ENCODE measurements at places on chromosomes 2 and 18.
A peak's percentile ranks its signal among the peaks of the same experiment; 100 is the strongest.

DNA sequence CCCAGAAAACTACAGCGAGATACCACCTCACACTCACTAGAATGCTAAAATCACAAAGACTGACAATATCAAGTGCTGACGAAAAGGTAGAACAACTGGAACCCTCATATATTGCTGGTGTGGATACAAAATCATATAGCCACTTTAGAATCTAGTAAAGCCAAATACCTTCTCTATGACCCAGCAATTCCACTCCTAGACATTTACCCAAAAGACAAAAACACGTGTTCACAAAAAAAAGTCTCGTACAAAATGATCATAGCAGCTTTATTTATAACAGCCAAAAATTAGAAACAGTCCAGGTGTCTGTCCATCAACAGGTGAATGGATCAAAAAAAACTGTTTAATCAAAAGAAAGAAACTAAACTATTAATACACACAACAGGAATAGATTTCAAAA lies 126.6 kb downstream of the ZFP36L2 start:
- DNase-seq, result no peak

DNA sequence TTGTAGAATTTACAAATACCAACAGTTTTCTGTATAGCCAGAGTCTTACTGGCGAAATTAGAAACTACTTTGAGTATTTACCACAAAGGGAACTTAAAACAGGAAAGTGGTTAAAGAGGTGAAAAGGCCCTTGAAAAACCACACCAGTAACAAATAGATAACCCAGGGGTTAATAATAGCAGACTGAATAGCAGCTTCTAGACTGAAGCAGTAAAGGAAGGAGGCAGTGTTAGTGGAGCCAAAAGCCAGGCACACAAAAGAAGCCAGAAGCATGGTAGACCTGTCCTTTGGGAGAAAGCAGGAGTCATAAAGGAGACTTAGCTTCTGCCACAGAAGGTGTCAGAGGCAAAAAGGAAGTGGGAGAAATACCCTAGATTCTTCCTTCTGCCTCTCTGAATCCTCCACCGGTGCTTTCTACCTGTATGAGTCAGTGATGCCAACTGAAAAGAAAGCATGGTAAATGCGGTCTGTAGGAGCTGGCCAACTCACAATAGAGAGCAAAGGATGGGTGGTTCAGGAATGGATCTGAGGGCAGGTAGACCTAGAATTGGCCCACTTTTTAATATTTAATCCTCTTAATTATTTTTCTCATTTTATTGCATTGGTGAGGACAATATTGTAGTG lies 97.3 kb downstream of the ARL6IP6 start:
- DNase-seq, result no peak

DNA sequence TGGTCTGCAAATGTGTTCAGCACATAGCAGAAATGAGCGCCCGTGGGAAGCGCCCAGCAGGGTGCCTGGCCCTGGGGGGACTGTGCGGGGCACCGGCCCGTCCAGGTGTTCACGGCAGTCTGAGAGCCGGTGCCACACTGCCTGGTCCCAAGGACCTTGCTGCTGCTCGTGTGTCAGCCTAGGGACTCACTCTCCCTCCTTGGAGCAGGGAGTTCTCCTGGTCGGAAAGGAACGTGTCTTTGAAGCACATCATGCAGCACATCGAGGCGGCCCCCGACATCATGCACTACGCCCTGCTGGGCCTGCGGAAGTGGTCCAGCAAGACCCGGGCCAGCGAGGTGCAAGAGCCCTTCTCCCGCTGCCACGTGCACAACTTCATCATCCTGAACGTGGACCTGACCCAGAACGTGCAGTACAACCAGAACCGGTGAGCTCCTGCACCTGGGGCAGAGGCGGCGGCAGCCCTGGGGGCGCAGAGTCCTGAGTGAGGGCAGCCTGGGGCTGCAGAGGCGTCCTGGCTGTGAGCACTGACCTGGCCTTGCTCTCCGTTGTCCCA lies 36.0 kb downstream of the NTSR2 start:
- no peak for DNase-seq

DNA sequence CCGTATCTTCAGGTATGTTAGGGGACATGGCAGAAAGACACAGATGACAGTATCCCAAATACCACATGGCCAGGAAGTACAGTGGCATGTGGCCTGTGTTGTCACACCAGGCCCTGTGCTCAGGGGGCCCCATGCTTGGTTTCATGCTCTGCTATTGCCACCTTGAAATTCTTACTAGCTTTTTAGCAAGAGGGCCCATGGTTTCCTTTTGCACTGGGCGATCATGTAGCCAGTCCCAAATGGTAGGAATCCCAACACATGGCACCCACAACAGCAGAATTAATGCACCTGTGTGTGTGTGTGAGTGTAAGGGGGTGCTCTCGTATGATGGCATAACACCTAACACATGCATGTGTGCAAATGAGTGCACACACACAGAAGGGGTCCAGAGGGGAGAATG lies 39.2 kb downstream of the MYO7B start:
- DNase-seq, result no peak

DNA sequence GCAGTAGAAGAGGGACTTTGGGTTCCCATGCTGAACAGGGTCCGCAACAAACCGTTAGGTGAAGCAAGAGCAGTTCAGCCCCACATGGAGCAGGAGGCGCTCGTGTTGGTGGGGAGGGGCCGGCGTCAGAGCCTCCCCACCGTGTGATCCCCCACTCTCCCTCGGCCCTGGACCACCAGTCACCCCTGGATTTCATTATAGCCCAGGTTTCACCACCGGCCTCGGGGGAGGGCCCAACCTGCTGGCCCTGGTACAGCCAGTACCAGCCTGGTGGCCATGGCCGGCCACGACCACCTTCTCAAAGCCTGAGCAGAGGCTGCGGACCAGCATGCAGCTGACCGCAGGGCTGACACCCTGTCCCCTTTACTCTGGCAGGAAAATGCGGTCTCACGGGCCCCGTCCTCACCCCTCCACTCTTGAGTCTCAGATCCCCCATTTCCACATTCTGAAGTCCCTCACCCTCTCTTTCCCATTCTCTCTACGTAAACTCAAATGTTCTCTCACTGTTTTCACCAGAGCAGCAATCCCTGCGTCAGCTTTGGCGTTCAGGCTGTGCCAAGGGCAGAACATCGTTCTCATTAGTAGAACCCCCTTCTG lies 8.6 kb downstream of the MLPH start:
- no peak for DNase-seq

DNA sequence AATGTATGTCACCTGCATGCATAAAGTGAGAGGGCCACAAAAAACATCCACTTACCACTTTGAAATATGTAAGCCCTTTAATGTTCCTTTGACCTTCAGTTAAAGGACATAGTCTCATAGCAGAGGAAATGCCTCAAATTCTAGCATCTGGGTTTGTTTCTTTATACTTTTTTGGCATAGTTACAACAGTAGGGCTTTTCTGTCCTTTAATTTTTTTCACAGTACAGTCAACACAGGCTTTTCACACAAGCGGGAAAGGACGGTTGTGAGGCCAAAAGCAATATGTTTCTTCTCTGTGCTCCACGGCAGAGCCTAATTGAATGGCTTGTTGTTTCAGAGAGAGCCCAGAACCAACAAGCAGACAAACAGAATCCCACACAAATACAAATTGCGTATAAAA lies 57.6 kb downstream of the CRIM1 start:
- peak; percentile 38 for DNase-seq

GRCh38 chr18:79922971-79923411 lies 28.5 kb downstream of the SLC66A2 start:
- DNase-seq, result no peak

DNA sequence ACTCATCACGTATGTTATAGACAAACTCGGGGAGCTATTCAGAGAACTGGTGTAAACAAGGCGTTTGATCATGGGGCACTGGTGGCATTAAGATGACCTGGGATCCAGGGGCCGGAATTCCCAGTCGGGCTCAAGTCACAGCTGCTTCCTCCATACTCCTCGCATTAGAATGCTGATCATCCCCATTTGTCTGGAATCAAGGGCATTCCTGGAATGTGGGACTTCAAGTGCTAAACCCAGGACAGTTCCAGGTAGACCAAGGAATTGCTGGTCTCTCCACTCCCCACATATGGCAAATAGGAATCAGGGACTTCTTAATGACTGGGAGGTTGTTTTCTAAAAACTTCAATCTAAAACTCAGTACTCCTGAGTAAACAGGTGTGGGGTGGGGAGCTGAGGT lies 355.7 kb upstream of the RAB6C start:
- DNase-seq, result no peak

DNA sequence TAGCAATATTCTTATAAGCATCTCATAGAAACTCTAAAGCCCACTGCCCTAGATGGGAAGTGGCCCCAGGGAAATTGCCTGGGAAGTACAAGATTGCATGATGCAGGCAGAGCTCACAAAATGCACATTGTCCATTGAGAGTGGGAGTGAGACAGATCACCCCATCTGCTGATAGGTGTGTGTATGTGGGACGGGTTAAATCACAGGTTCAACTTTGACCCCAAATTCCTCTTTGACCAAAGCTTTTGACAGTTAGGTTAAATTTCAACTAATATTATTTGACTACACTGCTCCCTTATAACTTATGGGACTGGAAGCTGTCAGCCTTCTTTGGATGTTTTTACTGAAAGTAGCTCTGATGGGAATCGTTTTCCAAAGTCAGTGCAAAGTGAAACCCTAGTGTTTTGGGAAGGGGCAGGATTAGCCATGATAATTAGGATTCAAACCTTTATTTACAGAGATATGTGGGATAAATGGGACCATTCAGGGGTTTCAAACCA lies 11.4 kb upstream of the FABP1 start:
- no peak for DNase-seq

GRCh38 chr2:147386284-147386683 lies 458.5 kb upstream of the ACVR2A start:
- DNase-seq, result no peak

DNA sequence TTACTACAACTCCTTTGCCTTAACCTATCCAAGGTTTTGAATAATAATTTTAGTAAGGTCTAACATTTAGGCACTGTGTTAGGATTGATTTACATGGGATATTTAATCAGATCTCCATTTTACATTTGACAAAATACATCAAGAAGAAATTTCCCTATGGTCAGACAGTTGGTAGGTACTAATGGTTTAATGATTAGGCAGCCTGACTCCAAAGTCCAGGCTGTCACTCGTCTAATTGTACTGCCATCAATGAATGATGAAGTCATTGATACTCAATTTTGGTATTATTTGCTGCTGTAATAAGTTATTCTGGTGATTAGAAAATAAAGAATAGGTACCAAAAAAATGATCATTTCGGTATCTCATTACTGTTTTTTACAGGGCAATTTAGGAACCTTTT lies 14.1 kb downstream of the BBS5 start:
- no peak for DNase-seq

DNA sequence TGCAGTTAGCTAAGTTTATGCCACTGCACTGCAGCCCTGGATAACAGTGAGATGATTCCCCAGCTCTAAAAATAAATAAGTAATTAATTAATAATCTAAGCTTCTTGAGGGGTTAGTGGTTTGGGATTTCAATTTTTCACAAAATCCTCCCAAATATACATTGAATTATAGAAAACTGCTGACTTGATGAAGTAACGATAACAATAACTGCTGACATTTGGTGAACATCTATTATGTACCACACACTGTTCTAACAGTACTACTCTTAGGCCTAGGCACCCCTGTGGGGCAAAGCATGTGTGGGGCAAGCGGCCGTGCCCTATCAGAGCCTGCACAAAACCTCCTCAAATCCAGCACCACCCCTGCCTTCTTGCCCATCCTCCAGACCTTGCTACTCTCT lies 245.8 kb upstream of the EPHA4 start:
- no peak for DNase-seq

GRCh38 chr2:18855027-18855426 lies 265.7 kb upstream of the NT5C1B start:
- DNase-seq, result peak; percentile 7

DNA sequence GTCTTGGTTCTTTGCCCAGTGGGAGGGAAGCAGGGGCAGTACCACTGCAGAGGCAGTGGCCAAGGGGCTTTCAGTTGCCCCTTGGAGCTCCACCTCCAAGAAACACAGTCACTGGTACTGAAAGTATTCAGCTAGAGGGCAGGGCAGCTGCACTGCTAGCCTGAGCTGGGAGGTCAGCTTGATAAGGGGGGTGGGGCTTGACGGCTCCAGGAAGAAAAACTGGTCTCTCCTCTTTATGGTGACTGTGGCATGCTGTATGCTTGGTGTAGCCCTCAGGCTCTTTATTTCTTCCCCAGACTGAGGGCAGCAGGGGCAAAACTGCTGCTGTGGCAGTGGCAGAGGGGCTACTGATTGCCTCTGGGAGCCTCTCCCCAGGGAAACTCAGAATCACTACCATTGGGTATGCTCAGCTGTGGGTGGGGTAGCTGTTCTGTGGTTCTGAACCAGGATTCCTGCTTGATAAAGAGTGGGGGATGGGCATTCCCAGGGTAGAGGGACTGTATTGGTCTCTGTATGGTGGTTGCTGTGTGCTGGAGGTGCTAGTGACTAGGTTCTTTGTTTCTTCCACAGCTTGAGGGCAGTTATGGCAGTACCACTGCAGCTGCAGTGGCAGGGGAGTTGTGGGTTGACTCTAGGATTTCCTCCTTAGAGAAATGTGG lies 134.6 kb upstream of the SCN7A start:
- no peak for DNase-seq

DNA sequence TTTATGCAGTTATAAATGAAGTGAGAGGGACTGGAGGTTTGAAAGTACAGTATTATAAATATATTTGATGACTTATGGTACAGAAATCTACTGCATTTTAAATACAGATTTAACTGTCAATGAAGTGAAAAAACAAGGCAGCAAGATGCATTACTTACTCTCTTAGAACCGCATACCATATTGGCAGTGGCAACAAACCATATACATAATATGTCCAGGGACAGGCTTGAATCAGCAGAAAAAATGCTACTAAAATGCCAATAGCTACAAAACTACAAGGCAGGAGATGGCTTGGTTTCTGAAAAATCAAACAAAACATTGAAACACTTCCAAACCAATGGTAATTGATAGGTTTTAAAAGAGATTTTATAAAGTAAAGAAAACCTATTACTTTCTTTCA lies 77.2 kb downstream of the PIGN start:
- DNase-seq, result no peak

GRCh38 chr18:46474487-46475389 lies 182.3 kb downstream of the LOXHD1 start:
- DNase-seq, result no peak

- no peak for DNase-seq
Measured at GRCh38 chr18:23888881-23889280, 125.7 kb upstream of the TTC39C start.

- DNase-seq, result no peak
Measured at GRCh38 chr2:96233436-96233835, 24.8 kb upstream of the STARD7 start.

- DNase-seq, result no peak
Measured at GRCh38 chr2:195658541-195658890, 1.5 kb downstream of the SLC39A10 start.

GRCh38 chr2:43511199-43511598 lies 84.6 kb downstream of the THADA start:
- no peak for DNase-seq

GRCh38 chr18:7516266-7517117 lies 50.6 kb upstream of the PTPRM start:
- no peak for DNase-seq

GRCh38 chr2:177606636-177607035 lies 214.1 kb downstream of the AGPS start:
- no peak for DNase-seq

- no peak for DNase-seq
Measured at GRCh38 chr18:69968039-69968438, 20.4 kb upstream of the CD226 start.
